Progenitor cell of endocrine pancreas (in vitro differentiated cells): ENCODE measurements at places on chromosomes 5 and 9. TPM values are rescaled to one million over a fixed set of nuclear protein-coding genes. Genes with fewer than 3 reads are reported as not detected.

PPP1R26 gene
- total RNA-seq = 48.3 and 50.2 TPM in 2 replicates

PCDHB2 gene
- 75.5 and 80.4 TPM in 2 replicates for total RNA-seq

SPINK6 gene
- not detected in 2 replicates for total RNA-seq

PDLIM4 gene
- total RNA-seq = 14.3 and 14.7 TPM in 2 replicates

QRFP gene
- total RNA-seq = not detected in 2 replicates

MARCOL gene
- not detected in 2 replicates for total RNA-seq

- H3K4me3 ChIP-seq = no peak overlapping the region
- DNase-seq = no peak
- no peak overlapping the region for H3K27ac ChIP-seq
- H3K4me1 ChIP-seq = peaks cover 7% of the 10 kb centered on the region
- peaks cover 2% of the 10 kb centered on the region for H3K36me3 ChIP-seq
- H3K27me3 ChIP-seq = peaks cover 10% of the 10 kb centered on the region
Measured at GRCh38 chr5:150999704-151000442, 20.5 kb upstream of the GPX3 start.

DNA sequence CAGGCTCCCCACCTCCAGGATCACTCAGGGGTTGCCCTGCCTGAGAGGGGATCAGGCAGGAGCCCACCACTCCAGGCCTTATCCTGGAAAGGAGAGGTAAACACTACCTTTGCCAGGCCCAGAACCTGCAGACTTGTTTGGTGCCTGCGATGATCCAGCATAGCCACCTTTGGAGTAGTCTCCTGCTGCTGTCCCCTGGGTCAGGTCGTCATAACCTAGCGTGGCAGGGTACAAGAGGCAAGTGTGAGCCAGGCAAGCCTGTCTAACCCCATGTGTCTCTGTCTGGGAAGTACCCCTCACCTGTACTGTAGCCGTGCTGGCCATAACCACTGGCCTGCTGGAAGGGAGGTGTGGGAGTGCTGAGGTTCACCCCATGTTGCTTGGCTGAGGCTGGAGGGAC is 106.1 kb downstream of the UBE2R2 start:
- H3K36me3 ChIP-seq = peaks cover 23% of the 10 kb centered on the region
- no peak overlapping the region for H3K27ac ChIP-seq
- peaks cover 4% of the 10 kb centered on the region for H3K4me1 ChIP-seq
- H3K4me3 ChIP-seq = no peak overlapping the region
- DNase-seq = no peak

GRCh38 chr5:61906820-61907219 is 399.2 kb upstream of the KIF2A start:
- H3K4me1 ChIP-seq = no peaks in the 10 kb centered on the region
- no peak for DNase-seq
- peak overlapping the region; percentile 0 for H3K27ac ChIP-seq
- H3K27me3 ChIP-seq = peaks cover 3% of the 10 kb centered on the region

GRCh38 chr5:180323160-180323559 is 30.0 kb downstream of the GFPT2 start:
- H3K36me3 ChIP-seq = no peaks in the 10 kb centered on the region
- H3K27me3 ChIP-seq = no peaks in the 10 kb centered on the region
- H3K4me3 ChIP-seq = no peak overlapping the region
- no peaks in the 10 kb centered on the region for H3K4me1 ChIP-seq
- no peak for DNase-seq

GRCh38 chr5:178221853-178222252 is 10.7 kb downstream of the PHYKPL start:
- H3K27me3 ChIP-seq = no peaks in the 10 kb centered on the region
- peak overlapping the region; percentile 72 for H3K27ac ChIP-seq
- no peaks in the 10 kb centered on the region for H3K4me1 ChIP-seq
- no peak overlapping the region for H3K4me3 ChIP-seq

DNA sequence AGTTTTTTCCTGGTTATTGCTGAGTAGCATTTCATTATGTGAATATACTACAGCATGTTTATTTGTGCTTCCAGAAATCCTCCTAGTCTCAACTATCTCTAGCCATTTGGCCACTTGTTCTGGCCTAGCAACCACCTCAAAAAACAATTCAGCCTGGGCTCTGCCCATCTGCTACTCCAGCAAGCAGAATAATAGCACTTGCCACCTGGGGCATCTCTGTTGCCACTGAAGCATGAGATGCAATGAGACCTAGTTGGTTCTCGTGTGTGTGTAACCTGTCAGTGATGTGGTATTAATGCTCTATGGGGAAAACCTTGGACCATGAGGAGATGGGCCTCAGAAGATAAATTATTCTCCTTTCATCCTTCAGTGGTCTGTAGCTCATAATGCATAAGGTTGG is 129.5 kb downstream of the RNF180 start:
- H3K4me3 ChIP-seq = no peak overlapping the region
- H3K27me3 ChIP-seq = no peaks in the 10 kb centered on the region
- H3K4me1 ChIP-seq = peaks cover 2% of the 10 kb centered on the region
- peaks cover 2% of the 10 kb centered on the region for H3K36me3 ChIP-seq
- H3K27ac ChIP-seq = no peak overlapping the region

GRCh38 chr5:9156282-9156681 is 389.6 kb downstream of the SEMA5A start:
- no peaks in the 10 kb centered on the region for H3K36me3 ChIP-seq
- no peak overlapping the region for H3K27ac ChIP-seq
- peaks cover 6% of the 10 kb centered on the region for H3K27me3 ChIP-seq
- peaks cover 6% of the 10 kb centered on the region for H3K4me1 ChIP-seq
- DNase-seq = no peak

DNA sequence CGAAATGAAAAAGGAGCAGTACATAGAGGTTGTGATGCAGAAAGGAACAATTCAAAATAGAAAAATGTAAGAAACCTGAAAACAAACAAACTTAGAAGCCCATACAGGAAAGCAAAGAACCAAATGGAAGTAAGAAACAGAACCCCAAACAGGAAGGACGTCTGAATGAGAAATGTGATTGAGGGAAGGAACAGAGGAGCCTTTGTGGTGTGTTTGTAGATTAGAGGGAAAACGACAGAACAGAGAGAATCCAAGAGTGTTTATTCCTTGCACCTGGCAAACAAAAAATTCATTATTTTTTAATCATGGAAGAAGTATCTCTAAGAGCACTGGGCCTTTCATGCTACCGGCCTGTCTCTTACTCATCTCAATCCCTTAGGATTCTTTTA is 67.8 kb upstream of the ZSWIM6 start:
- no peak overlapping the region for H3K27ac ChIP-seq
- H3K4me3 ChIP-seq = no peak overlapping the region
- H3K4me1 ChIP-seq = peaks cover 29% of the 10 kb centered on the region
- H3K27me3 ChIP-seq = peaks cover 6% of the 10 kb centered on the region

DNA sequence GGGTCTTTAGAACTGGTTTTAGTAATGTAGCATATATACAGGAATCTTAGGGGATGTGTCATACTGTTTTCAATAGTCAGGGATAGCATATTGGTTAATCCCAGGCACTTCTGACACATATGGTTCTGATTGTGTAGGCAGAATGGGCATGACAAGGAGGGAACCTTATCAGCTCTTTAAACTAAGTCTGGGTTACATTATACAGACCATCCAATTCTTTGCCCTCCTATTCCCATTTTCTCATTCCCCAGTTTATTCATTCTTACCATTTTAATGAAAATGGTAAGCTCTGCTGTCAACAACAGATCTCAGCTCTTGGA is 85.1 kb downstream of the NDUFAF2 start:
- H3K4me3 ChIP-seq = no peak overlapping the region
- H3K27me3 ChIP-seq = no peaks in the 10 kb centered on the region
- H3K27ac ChIP-seq = no peak overlapping the region
- H3K36me3 ChIP-seq = peaks cover 1% of the 10 kb centered on the region
- DNase-seq = no peak

- H3K36me3 ChIP-seq = no peaks in the 10 kb centered on the region
- H3K27me3 ChIP-seq = no peaks in the 10 kb centered on the region
- no peak overlapping the region for H3K4me3 ChIP-seq
- no peak overlapping the region for H3K27ac ChIP-seq
- no peak for DNase-seq
- peaks cover 3% of the 10 kb centered on the region for H3K4me1 ChIP-seq
Measured at GRCh38 chr5:14816999-14817761, 54.4 kb downstream of the ANKH start.

GRCh38 chr9:82588301-82589180 is 474.4 kb downstream of the RASEF start:
- no peak for DNase-seq
- no peaks in the 10 kb centered on the region for H3K36me3 ChIP-seq
- no peak overlapping the region for H3K27ac ChIP-seq
- H3K4me3 ChIP-seq = no peak overlapping the region
- peaks cover 10% of the 10 kb centered on the region for H3K27me3 ChIP-seq

- H3K4me1 ChIP-seq = peaks cover 60% of the 10 kb centered on the region
- no peaks in the 10 kb centered on the region for H3K27me3 ChIP-seq
- no peak overlapping the region for H3K4me3 ChIP-seq
- DNase-seq = no peak
- H3K27ac ChIP-seq = no peak overlapping the region
- H3K36me3 ChIP-seq = peaks cover 10% of the 10 kb centered on the region
Measured at GRCh38 chr9:124385623-124386022, 29.6 kb downstream of the PSMB7 start.

- no peaks in the 10 kb centered on the region for H3K27me3 ChIP-seq
- peak overlapping the region; percentile 100 for H3K27ac ChIP-seq
- peak overlapping the region; percentile 48 for H3K4me3 ChIP-seq
- peak; percentile 38 for DNase-seq
Measured at GRCh38 chr9:36319806-36320205, 61.6 kb upstream of the GNE start.

GRCh38 chr5:143396353-143396940 is 7.0 kb downstream of the NR3C1 start:
- H3K27me3 ChIP-seq = peaks cover 30% of the 10 kb centered on the region
- no peak overlapping the region for H3K4me3 ChIP-seq
- H3K36me3 ChIP-seq = no peaks in the 10 kb centered on the region
- peaks cover 15% of the 10 kb centered on the region for H3K4me1 ChIP-seq

DNA sequence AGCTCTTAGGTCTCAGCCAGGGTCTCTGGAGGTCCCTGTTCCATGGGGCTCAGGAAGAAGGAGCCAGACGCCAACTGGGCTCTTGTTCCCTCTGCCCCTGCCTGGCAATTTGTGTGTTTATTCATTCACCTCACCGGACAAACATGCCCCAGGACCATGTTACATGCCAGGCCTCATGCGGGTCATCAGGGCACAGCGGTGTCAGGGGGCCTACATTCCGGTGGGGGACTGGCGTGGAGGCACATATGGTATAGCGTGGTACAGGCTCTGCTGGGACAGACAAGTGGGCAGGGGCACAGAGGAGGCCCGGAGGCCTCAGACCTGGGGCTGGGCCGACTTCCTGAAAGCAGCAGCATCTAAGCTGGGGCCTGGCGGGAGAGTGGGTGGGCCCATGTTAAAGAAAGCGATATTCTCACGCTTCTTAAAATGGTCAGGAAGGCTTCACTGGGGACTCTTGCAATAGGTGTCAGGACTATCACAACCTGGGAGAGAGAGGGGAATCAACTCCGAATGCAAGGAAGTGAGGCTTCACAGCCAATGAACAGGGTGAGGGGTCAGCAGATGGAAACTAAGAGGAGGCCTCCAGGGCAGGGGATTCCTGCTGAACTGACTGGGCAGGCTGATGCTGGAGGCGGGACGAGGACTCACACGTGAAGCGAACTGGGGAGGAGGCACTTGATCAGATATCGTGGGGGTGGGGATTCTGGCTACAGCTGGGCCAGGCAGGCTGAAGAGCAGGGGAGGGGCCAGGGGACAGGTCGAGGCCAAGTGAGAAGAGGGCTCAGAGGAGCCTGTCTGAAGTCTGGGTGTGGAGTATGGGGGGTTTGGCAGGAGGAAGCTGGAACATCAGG is 41.9 kb downstream of the NCS1 start:
- H3K4me1 ChIP-seq = peaks cover 15% of the 10 kb centered on the region
- H3K27ac ChIP-seq = peak overlapping the region; percentile 21
- H3K36me3 ChIP-seq = peaks cover 1% of the 10 kb centered on the region
- H3K4me3 ChIP-seq = no peak overlapping the region
- no peak for DNase-seq

GRCh38 chr5:88729084-88729828 is 153.7 kb downstream of the MEF2C start:
- DNase-seq = peak; percentile 28
- peaks cover 5% of the 10 kb centered on the region for H3K4me1 ChIP-seq
- no peaks in the 10 kb centered on the region for H3K36me3 ChIP-seq
- no peak overlapping the region for H3K27ac ChIP-seq
- no peak overlapping the region for H3K4me3 ChIP-seq
- no peaks in the 10 kb centered on the region for H3K27me3 ChIP-seq
